ENCODE measurements at places on chromosomes 1 and 21.

- DNase-seq = no peak
Observed at GRCh38 chr21:39041816-39042215, 141.4 kb downstream of the PSMG1 start.

DNA sequence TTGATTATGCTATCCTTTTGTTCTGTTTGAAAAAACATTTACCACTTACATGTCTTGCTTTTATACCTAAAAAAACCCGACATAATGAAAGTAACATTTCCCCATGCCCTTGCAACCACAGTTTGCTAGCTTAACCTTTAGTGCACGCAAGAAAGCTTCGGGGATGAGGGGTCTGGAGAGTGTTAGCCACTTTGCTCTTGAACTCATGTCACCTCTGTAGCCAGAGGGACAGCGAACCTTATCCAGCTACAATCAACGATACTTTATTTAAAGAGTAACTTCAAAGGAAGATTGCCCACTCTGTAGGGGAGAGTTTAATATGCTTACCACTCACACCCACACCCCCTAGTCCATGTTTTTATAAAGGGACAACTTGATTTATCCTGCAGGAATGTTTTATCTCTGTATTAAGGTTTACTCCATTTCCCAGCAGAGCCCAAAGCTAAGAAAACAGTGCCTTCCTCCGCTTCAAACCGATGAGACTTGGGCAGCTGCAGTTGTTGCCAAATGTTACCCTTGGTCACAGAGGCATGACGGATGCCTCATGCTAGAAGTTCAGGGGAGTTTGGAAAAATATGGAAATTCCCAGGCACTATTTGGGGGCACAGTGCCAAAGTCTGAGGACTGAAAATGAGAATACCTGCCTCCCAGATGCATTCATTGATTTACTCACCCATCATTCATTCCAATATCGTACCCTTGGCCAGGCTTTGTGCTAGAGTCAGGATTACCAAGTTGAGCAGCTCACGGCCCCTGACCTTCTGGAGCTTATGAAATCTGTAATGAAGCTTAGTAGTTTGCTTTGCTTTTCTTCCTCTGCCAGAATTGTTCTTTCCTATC, 61.4 kb upstream of the VCAM1 start:
- DNase-seq = no peak

DNA sequence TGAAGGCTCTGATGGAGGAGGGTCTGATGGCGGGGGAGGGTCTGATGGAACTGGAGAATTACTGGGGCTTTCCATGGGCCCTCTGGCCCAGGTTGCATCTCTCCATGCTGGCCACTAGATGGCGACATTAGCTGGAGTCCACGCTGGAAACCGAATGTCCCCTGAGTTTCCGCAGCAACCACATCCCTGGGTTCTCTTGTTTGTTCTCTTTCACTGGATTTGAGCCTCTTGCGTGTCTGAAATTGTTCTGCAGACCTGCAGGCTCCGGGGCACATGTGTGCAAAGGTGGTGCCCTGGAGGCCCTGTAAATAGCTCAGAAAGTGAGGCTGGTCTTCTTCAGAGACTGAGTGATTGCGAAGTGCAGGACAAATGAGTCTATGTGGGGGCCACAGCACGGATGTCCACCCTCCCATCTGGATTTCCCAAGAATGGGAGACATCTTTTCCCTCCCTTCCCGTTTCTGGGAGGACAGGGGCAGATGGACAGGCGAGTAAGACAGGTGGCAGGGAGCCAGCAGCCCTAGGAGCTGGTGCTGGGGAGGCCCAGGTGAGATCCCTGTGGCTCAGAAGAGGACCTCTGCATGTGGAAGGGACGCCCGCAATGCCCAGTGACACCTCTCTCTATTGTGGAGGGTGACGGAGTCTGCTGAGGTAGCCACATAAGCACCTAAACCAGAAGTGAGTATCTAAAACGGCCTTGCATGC, 73.2 kb upstream of the ABCG1 start:
- peak; percentile 77 for DNase-seq

DNA sequence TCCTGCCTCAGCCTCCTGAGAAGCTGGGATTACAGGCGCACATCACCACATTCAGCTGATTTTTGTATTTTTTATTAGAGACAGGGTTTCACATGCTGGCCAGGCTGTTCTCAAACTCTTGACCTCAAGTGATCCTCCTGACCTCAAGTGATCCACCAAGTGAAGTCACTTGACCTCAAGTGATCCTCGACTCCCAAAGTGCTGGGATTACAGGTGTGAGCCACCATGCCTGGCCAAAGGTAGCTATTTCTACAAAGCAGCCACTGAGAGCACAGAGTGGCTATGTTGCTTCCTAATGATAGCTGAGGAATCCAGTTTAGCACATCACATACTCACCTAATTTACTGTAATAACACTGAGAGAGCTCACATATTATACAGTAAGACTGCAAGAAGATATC, 44.8 kb upstream of the CPLANE2 start:
- no peak for DNase-seq

- no peak for DNase-seq
Observed at GRCh38 chr1:34066166-34066565, 98.9 kb downstream of the CSMD2 start.

Data from right forelimb (tissue), 1 donor.